ENCODE measurements at places on chromosomes 7 and 10.

DNA sequence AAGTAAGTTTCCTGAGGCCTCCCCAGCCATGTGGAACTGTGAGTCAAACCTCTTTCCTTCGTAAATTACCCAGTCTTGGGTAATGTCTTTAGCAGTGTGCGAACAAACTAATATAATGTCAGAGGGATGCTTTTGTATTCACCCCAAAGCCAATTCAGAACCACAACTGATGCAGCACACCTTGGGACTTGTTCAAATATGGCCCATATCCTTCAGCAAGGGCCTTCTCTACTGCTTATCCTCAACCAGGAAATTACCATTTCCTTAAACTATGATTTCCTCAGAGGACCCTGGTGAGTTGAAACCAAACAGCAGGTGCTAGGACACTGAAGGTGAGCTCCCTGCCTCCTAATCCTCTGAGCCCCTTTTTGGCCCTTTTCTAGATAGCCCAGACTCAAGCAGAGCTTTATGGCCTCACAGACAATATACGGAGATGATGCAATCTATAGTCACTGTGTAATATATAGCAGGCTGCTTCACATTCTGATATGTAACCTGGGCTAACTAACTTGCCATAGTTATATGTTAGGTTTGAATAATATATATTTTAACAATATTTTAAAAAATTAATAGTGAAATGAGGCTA is 15.2 kb downstream of the SRI start:
- no peak for DNase-seq

- no peak for DNase-seq
Measured at GRCh38 chr10:50347394-50347802, 96.1 kb upstream of the ASAH2 start.

GRCh38 chr7:29319719-29320521 is 125.3 kb downstream of the CHN2 start:
- DNase-seq = no peak

DNA sequence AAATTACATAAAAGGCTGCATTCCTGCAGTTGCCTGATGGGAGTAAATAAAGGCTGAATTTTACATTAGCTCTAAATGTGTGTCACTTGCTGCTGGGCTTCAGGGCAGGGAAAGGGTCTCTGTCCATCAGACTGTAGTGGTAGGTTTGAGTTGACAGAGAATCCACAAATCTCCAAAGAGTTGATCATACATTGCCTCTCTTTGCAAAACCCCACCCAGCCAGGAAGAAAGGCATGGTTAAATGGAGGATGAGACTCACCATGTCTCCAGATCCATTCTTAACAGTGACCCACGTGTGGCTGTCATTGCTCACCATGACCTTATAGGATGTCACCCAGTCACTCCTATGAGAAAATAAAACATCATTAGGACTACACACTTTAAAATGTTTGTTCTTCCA is 92.8 kb downstream of the CPXM2 start:
- DNase-seq = no peak

GRCh38 chr7:909358-910329 is 33.3 kb downstream of the GET4 start:
- no peak for DNase-seq

DNA sequence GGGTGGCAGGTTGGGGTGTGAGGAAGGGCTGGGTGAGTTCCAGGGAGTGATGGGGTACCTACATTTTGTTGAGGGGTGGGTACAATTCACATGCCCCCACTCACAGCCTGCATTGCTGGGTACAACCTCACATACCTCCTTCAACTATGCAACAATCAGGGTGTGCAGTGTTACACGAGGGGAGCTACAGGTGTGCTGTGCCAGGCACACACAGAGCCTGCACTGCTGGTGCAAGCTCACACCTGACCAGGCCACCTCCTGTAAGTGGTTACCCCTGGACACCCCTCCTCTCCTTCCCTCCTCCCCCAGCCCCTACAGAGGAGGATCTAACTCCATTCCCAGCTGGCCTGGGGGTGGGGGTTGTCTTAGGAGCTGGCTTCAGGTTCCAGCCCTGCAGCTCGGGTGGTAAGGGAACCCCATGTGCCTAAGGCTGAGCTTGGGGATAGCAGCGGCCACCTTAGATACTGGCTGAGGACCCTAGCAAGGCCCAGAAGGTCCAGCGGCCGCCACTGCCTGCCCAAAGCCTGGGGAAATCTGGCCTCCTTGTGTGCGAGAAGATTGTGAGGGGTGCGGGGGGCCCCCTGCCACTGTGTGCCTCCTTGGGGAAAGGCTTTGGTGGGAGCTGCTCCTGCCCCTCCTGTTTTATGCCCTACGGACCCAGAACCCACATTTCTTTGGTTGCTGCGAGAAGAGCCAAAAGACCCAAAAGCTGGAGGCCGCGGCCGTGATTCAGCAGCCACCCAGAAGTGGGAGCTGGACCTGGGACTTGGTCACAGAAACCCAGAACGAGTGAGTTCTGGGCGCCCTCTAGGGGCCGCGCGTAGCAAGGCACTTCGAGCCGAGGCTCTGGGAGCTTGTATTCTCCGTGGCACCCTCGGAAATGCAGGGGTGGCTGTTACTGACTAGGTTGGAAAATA is 10.8 kb downstream of the TLX1 start:
- peak; percentile 52 for DNase-seq

DNA sequence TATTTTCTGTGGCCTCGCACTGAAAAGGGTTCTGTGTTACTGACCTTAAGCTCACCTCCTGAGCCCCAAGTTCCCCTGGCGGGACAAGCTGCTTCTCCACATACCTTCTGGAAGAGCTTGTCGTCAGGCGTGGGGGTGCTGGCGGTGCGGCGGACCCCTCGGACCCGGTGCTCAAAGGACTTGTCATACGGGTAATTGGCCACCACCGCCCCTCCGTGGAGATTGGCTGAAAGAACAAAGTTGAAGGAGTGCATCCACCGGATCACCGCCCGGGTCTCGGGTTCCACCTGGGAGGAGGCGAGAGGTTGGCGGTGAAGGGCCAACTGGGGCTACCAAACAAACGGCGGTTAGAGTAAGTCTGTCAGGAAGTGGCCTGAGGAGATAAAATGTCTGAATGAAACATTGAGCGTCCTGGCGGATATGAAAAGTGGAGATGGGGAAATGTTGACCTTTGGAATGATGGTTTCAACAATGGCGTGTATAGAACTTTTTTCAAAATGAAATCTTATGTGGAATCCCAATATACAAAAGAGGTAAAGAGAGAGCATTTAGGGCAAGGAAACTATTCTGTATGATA is 16.5 kb downstream of the CPN1 start:
- DNase-seq = no peak

GRCh38 chr7:149724661-149725425 is 48.5 kb downstream of the ZNF467 start:
- no peak for DNase-seq

Data from CMK (cell line).